Stimulated activated CD4-positive, alpha-beta T cell treated with anti-CD3 and anti-CD28 coated beads, Interleukin-12 subunit alpha, Interleukin-12 subunit beta, amount 100 ng/mL, for 4 hours (primary cell): ENCODE measurements at places on chromosomes 16 and 17.
A peak's percentile ranks its signal among the peaks of the same experiment; 100 is the strongest.

DNA sequence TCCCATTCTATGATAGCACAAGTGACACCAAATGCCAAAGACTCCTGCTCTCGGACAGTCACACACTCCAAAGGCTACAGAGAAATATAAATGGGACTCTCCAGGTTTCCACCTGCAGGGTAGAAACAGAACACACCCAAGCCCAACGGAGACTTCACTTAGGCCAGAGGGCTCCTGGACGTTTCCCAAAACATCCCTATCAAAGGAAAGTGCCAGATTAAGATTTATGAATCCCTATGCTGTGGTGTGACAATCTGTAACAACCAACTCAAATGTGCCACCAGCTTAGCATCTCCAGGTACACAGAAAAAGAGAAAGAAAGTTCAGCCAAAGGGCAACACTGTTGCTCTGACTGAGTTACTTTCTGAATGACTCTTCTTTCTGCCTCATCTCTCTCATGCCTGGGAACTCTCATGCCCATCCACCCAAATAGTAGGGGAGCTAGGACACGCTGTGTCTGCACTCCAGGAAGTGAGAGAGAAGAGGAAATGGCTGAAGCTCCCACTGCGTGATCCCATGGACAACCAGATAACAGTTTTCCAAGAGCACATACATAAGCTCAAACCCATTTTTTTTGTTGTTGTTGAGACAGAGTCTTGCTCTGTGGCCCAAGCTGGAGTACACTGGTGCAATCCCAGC lies 49.7 kb downstream of the SMG6 start:
- no peak for DNase-seq

DNA sequence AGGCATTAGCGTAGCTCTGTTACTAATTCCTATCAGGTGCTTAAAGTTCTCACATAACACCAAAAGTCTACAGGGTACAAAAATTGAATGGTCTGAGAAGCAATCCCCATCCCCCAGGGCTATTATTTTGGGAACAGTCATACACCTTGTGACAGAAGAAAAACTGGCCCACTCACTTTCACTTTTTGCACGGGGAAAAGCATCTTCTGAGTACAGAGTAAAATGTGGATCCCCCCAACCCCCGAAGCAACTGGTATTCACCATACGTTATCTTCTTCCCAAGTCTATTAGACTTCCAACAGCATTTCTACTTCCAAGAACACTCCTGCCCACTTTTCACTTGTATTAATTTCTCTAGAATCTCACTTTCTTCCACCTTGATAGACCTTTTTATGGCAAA lies 11.8 kb downstream of the GGA3 start:
- no peak for DNase-seq

DNA sequence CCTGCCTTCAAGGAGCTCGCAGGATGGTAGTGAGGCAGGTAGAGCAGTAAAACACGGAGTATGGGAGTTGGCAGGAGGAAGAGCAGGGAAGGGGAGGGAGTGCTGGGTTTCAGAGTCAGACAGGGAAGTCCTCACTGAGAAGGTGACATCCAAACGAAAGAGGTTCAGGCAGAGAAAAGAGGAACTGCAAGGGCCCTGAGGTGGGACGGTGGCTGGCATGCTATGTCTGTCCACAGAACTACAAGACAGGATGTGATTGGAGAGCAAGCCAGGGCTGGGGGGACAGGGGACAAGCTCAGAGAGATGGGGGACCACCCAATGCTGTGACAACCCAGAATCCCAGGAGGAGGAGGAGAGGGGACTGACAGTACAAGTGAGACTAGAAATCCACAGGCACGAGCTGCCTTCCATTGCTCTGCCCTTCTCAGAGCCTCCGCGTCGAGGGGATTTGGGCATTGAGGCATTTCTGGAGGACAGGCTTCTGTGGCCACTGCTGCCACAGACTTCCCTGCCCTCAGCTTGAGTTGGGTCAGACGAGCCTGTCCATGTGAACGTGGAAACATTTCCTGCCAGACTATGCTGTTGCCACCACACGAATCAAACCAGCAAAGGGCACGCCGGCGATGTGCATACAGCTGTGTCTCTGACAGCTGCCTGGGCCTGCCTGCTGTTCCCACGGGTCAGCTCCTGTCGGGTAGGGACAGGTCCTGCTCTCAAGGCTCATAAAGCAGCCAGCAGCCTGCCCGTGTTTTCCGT lies 100.1 kb downstream of the RAB11FIP4 start:
- no peak for DNase-seq

DNA sequence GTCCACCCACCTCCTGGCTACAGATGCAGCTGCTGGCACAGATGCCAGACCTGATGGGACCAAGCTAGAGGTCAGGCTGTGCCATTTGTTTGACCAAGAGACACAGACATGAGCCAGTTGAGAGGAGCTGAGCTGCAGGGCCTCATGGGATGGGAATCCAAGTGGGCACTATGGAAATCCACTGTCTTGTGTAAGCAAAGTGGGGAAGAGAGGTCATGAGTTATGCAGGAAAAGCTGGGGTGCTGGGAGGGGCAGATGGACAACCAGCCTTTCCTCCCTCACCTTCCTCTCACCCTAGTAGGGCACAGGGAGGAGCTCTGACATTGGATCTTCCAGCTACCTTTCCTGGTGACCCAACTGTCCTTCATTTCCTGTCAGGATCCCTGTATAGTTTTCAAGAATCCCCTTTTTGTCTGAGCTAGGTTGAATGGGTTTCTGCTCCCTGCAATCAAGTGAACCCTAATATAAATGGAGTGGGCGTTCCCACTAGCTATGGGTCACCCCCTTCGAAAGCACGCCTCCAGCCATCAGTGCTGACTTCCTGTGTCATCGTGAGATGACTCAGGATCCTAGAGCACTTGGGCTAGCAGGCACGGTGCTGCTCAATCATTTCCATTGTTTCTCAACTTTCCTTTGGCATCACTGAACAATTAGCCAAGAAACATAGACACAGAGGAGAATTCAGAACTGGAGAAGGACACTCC lies 13.6 kb downstream of the ATPAF2 start:
- no peak for DNase-seq

DNA sequence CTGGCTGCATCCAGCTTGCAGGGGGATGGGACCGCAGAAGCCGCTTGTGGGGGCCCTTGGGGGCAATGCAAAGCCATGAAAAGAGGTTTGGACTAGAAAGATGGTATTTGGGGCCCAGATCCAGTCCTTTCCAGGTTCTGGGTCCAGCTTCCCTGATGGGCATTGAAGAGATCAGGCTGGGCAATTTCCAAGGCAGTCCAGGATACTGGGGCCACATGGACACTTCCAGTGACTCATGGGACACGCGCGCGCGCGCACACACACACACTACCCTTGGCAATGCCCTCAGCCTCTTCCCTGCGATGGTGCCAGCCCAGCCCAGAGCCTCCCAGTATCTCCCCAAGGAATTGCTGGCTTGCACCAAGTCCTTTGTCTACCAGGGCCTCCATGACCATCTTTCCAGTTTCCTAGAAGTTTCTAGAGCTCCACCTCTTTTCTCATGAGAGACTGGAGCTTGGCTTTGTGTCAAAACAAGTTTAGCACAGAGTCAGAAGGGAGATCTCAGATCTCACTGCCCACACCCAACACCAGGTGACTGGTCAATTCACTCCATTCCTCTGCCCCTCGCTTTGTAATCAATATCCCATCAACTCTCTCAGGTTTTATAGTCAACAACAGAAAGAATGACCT lies 44.3 kb downstream of the WNT3 start:
- no peak for DNase-seq

- DNase-seq: no peak
Measured at GRCh38 chr16:88886845-88887521, 20.5 kb upstream of the PABPN1L start.

DNA sequence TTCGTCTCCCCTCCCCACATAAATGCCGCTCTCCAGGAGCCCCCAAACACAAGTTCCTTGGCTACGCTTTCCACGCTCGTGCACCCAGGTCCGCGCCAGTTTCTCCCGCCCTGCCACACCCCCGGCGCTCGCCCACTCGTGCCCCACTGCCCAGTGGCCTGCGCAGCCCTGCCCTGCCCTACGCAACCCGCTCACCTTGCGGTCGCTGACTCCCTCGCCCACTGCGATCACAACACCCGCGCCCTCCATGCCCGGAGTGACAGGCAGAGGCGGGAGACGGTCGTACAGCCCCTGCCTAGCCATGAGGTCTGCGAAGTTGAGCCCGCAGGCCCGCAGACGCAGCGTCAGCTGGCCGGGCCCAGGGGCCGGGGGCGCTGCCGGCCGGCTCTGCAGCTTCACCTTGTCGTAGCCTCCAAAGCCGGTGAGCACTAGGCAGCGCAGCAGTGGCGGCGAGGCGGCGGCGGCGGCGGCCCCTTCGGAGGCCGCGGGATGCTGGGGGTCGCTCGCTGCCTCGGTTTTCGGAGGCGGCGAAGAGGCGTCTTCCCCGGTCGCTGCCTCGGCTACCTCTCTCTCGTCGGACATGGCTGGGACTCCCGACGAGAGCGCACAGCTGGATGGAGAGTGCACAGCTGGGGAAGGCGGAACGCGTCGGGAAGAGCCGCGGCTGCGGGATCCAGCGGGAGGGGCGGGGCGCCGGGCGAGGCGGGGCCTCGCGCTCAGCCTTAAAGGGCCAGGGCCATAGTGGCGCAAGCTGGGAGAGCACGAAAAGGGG lies at the start of gene VAT1:
Gene VAT1, minus strand, starts transcription at position 645 of the 772 bp plus-strand sequence. Its CDS starts 63 bp downstream, at position 582.
- peak; percentile 61 for DNase-seq

DNA sequence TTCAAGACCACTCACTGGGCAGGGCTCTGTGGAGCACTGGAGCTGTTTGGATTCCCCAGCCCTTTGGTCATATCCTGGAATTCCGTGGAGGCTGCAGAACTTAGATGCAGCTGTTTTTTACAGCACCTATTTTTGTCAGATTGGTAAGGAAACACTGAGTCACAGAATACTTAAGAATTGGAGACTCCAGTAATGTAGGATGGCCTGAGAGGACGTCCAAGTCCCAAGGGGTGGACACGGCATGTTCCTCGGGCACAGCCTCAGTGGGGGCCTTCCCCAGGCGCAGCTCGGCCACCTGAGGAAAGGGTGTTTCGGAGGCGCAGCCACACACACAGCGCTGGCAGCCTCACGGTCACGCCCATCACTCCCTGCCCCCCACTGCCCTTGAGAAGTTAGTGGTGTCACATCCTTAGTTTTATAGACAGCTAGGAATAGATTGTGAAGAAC lies 14.8 kb downstream of the PLD6 start:
- DNase-seq: no peak

- DNase-seq: no peak
Measured at GRCh38 chr16:81645266-81645694, 133.8 kb upstream of the PLCG2 start.

DNA sequence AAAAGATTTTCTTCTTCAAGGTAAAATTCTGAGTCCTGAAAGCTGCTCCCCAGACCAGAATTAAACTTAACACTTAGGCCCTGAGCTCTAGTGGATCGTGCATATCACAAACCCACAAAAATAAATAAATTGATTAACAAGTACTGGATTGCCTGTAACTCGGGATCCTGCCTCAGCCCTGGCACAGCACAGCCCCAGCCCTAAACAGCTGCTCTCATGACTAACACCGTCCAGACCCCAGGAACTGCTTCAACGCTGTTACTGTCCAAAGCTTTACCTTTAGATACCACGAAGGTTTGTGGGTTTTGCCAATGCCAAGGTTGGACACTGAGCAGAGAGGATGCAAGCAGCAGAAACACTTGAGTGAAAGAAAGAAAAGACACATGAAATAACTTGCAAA lies 172.5 kb downstream of the COPRS start:
- no peak for DNase-seq

DNA sequence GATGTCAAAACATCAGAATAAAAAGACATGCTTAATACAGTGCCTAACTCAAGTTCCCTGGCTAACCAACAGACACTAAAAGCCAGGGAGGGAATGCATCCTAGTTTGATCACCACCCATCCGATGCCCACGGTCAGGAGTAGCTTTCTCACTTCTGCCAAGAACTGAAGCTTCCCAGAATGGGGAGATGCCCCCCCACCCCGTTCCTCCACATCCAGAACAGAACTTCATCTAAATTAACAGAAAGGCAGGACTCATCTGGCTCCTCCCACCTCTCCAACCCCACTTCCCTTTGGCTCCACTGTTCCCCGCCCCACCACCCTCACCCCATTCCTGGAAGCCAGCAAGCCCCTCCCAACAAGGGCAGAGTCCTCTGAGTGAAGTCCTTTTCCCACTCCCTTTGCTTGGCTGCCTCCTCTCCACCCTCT lies 33.7 kb downstream of the GDE1 start:
- DNase-seq: no peak

DNA sequence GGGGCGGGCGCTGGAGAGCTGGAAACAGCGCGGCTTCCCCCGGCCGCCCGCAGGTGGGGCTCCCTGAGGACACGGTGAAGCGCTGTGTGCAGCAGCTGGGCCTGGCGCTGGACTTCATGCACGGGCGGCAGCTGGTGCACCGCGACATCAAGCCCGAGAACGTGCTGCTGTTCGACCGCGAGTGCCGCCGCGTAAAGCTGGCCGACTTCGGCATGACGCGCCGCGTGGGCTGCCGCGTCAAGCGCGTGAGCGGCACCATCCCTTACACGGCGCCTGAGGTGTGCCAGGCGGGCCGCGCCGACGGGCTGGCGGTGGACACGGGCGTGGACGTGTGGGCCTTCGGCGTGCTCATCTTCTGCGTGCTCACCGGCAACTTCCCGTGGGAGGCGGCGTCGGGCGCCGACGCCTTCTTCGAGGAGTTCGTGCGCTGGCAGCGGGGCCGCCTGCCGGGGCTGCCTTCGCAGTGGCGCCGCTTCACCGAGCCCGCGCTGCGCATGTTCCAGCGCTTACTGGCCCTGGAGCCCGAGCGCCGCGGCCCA lies 27.8 kb downstream of the SBK1 start:
- DNase-seq: no peak

GRCh38 chr16:22646948-22647556 lies 136.4 kb downstream of the NPIPB5 start:
- no peak for DNase-seq

DNA sequence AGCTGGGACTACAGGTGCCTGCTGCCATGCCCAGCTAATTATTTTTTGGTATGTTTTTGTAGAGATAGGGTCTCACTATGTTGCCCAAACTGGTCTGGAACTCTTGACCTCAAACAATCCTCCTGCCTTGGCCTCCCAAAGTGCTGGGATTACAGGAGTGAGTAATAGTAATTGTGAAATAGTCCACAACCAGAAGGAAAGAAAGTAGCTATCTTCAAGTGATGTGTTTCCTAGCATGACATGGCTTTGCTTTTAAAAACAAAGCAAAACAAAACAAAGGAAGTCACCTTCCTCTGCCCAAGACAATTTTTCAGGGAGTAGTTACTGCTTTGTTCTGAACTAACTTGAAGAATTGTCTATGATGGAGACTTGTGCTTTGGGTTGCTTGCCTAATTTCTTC lies 27.0 kb downstream of the ATP6V0A1 start:
- no peak for DNase-seq
